ENCODE measurements at places on chromosomes 4 and X.

GRCh38 chr4:78288327-78288726, 231.2 kb downstream of the FRAS1 start:
- no peak for DNase-seq

GRCh38 chr4:4501679-4502078, 40.2 kb downstream of the STX18 start:
- DNase-seq: no peak

DNA sequence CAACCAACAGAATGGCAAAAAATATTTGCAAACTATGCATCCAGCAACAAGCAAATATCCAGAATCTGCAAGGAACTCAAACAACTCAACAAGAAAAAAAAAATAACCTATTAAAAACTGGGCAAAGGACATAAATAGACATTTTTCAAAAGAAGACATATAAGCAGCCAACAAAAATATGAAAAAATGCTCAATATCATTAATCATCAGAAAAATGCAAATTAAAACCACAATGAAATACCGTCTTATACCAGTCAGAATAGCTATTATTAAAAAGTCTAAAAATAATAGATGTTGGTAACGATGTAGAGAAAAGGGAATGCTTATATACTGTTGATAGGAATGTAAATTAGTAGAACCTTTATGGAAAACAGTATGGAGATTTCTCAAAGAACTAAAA, 53.4 kb downstream of the WDR19 start:
- no peak for DNase-seq

DNA sequence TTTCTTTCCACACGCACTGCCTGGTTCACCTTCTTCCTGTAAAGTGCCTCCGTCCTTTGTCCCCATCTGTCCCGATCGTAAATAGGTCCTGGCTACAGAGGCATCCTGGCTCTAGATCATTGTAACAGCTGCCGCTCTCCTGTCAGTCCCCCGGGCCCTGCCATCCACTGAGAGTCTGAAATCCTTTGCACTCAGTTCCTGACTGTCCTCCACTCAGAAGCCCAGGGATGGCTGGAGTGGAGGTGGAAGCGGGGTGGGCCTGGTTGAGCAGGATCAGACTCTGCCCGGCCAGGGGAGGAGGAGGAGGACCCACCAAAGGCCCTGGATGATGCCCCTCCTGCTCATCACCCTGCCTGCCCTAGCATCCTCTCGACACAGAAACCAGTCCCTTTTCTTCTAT, 29.8 kb downstream of the PIGG start:
- DNase-seq: no peak

DNA sequence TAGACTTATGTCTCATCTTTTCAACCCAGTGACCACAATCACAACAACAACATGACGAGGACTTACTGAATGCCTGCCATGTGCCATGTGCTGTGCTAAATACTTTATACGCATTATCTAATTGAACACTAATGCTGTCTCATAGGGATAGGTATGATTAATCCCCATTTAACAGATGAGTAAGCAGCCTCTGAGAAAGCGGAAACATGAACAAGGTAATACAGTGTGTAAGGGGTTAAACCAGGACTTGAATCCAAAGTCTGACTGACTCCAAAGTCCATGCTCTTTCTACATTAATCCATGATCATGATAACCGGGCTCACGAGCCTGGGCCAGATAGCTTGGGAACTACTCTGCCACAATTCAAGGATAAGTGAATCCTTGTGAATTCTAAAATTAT, 105.3 kb upstream of the MBNL3 start:
- no peak for DNase-seq

- DNase-seq: no peak
Observed at GRCh38 chrX:130085551-130086446, 24.5 kb downstream of the ELF4 start.

DNA sequence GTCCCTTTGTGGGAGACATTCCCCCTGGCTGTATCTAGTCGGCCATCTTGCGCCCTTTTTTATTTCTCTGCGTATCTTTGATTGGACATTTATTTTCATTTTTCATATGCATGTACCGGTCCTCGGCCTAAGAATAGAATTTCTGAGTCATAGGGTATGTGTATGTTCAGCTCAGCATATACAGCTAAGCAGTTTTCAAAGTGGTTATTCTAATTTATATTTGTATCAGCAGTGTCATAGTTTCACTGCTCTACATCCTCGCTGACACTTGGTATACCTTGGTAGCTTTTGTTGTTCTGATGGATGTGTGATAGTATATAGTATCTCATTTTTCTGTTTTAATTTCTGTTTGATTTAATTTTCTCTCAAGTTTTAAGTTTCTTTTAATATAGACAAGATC, 38.7 kb downstream of the BEX3 start:
- DNase-seq: no peak

- no peak for DNase-seq
Observed at GRCh38 chr4:80963051-80963450, 67.5 kb upstream of the BMP3 start.

DNA sequence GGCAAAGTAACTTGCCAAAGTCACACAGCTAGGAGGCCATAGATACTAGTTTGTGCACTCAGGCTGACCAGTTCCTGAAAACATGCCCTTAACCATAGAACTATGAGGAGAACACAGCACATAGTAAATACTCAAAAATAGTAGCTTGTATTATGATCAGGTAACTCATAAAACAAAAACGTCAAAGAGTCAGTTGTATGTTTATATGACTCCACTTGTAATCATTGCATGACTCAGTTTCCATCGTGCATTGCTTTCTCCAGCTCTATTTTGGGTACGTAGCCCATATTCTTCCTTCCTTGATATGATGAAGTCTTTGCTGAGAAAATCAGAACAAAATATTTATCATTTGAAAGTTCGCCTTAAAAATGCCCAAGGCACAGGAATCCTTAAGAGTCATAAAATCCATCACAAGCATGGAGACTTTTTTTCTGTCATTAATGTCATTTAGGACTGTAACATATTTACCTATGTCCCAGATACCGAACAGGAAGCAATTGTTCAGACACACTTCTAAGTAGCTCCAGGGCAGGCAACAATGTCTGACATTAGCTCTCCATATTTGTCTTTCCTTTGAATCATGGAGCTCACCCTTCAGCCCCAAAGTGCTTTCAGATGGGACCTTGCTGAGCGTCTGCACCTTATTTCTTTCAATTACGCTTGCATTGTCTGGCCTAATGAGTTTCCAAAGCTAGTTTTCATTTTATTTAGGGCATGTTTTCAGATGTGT, 11.2 kb upstream of the MID1 start:
- no peak for DNase-seq

DNA sequence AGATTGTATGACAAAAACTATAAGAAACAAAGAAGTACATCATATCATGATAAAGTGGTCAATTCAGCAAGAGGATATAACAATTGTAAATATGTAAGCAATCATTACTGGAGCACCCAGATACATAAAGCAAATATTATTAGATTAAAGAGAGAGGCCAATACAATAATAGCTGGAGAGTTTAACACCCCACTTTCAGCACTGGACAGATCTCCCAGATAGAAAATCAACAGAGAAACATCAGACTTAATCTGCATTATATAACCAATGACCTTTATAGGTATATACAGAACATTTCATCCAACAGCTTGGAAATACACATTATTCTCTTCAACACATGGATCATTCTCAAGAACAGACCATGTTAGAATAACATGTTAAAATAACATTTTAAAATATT, 128.4 kb downstream of the SPOCK3 start:
- DNase-seq: no peak

- no peak for DNase-seq
Observed at GRCh38 chr4:106486533-106486932, 118.0 kb upstream of the GIMD1 start.

GRCh38 chr4:107166873-107167450, 130.8 kb upstream of the DKK2 start:
- no peak for DNase-seq

GRCh38 chr4:159434114-159434870, 331.4 kb downstream of the RAPGEF2 start:
- DNase-seq: no peak

GRCh38 chr4:80515496-80515895, 180.0 kb downstream of the CFAP299 start:
- no peak for DNase-seq

- DNase-seq: no peak
Observed at GRCh38 chr4:184335520-184335919, 117.8 kb upstream of the ENPP6 start.

DNA sequence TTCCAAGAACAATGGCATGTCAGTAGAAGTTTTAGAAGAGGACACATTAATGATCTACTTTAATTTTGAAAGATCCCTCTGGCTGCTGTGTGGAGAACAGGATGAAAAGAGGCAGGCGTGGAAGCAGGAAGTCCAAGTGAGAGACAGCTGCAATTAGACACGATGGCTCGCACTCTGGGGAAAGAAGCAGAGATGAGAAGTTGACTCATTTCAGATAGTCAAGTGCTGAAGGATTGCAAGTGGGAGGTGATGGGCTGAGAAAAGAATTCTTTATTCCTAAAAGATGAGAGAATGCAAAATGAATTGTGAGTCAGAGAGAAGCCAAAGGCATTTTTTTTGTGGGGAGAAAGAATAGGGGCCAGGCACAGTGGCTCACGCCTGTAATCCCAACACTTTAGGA, 16.5 kb downstream of the RXFP1 start:
- DNase-seq: no peak

- DNase-seq: no peak
Observed at GRCh38 chrX:22366906-22367305, 94.2 kb downstream of the CBLL2 start.

DNA sequence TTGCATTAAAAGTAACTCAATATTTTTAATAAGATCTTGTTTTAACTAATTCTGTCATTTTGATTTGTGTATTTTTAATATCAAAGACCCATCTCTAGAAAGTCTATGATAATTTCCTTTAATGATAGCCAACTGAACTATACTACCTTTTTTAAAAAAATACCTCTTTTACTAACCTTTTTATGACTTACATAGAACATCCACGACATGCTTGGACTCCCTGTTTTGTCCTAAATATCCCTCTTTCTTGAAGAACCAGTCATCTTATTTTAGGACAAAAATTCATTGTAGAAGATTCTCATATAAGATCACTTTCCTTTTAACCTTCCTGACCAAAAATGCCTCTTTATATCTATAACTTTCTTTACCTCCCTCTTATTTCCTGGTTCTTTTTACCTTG, 76.8 kb upstream of the GC start:
- no peak for DNase-seq

GRCh38 chrX:1449036-1449822, 3.5 kb downstream of the ASMTL start:
- DNase-seq: no peak

GRCh38 chr4:21452931-21453330, 495.6 kb downstream of the KCNIP4 start:
- DNase-seq: no peak

- DNase-seq: no peak
Observed at GRCh38 chr4:182554736-182555135, 311.5 kb downstream of the TENM3 start.

- no peak for DNase-seq
Observed at GRCh38 chrX:111445485-111445884, 33.5 kb upstream of the DCX start.

- no peak for DNase-seq
Observed at GRCh38 chr4:190017357-190018200, 9.5 kb downstream of the FRG2 start.

DNA sequence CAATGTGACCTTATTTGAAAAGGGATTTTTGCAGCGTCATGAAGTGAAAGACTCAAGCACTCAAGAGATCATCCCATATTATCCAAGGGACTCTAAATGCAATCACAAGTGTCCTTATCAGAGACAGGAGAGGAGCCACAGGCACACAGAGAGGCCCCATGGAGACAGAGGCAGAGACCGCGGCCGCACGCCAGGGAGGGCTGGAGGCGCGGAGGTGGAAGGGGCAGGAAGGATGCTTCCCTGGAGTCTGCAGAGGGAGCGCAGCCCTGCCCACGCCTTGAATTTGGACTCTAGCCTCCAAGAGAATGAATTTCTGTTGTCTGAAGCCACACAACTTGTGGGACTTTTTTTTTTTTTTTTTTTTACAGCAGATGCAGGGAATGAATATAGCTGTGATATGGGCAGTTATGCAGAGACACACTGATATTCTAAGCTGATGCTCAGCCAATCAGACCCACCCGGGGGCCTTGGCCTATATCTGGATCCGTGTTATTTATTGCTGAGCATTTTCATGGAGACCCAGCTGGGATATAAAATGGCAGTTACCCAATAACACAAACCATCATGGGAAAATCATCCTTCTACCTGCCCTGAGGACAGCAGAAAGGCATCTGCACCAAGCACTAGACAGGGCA, 244.8 kb upstream of the PSAPL1 start:
- DNase-seq: no peak

DNA sequence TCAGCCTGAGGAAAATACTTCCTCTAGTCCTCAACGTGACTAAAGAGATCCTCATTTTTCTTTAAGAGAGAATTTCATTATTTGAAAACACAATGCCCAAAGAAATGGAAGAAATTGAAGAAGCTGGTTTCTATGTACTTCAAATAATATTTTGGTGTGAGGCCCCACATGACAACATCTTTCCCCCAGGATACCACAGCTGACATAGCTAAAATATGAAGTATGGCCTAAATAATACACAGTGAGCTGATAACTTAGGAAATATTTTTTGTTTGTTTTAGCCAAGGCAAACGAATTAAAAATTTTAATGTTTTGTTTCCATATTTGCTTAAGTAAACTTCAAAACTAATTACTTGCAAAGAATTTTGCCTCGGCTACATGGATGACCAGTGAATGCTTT, 149.2 kb downstream of the CBR4 start:
- no peak for DNase-seq

DNA sequence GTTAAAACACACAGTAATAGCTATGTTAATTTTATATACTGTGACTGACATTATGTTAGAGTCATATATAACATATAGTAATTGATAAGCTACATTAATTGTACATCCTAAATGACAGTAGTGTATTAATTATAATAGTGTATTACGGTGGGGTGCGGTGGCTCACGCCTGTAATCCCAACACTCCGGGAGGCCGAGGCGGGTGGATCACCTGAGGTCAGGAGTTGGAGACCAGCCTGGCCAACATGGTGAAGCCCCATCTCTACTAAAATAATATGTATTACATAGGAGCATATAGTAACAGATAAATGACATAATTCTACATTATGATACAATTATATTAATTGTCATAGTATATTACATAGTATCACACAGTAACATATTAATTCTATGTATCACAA, 12.2 kb downstream of the ASMTL start:
- DNase-seq: no peak

- DNase-seq: no peak
Observed at GRCh38 chrX:30702736-30703135, 49.5 kb downstream of the GK start.
